CD4-positive, alpha-beta memory T cell (primary cell): ENCODE measurements at places on chromosomes 6 and 20. TPM values are rescaled to one million over a fixed set of nuclear protein-coding genes. Genes with fewer than 3 reads are reported as not detected.

Gene BNIP5
- total RNA-seq: not detected

Gene RBBP8NL
- not detected for total RNA-seq

Gene EMILIN3
- total RNA-seq: not detected

Gene CENPW
- total RNA-seq: 1.4 TPM
